Stimulated activated CD4-positive, alpha-beta T cell treated with anti-CD3 and anti-CD28 coated beads, TNF-alpha, amount 100 ng/mL, for 1 hour (primary cell): ENCODE measurements at places on chromosomes 12 and 14.

DNA sequence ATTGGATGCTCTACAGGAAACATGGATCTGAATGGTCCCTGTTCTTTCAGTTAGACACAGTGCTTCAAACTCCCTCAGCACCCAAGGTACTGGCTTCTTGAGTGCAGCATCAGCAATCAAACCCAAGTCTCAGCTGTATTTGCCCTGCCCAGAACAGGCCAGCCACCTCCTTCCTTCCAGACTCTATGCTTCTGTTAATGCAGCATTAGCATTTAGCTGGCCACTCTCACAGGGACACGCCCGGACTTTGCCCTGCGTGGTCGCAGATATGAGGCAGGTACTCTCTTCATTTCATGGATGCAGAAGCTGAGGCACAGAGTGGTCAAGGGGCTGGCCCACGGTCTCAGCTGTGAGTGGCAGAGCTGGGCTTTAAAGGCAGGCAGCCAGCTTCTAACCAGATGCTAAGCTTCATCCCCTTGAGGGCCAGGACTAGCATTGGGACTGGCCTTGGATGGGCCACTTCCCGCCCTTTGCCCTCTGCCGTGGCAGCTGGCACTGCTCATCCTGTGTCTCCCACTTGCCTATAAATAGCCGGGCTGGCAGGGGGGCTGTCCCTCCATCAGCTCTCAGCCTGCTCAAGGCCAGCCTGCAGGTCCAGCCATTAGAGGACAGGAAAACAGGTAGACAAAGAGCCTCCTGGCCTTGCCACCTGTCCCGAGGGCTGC, 1.5 kb upstream of the SLC25A47 start:
- no peak for DNase-seq

DNA sequence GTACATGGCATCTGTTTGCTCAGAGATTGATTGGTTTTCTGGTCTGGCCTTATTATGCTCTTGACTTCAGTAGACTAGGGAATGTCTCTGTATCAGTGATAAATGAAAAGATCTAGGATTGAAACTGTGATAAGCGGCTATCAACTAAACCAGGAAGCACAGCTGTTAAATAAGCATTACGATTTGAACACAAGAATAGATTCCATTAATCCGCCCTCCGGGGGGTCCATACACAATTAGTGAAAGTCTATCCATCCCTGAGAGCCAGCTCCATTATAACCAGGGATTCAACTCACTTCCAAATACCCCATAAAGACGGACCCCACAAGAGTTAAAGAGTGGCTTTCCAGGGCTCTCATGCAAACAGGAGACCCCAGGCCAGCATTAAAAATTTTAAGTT, 279.0 kb downstream of the GRIN2B start:
- no peak for DNase-seq

DNA sequence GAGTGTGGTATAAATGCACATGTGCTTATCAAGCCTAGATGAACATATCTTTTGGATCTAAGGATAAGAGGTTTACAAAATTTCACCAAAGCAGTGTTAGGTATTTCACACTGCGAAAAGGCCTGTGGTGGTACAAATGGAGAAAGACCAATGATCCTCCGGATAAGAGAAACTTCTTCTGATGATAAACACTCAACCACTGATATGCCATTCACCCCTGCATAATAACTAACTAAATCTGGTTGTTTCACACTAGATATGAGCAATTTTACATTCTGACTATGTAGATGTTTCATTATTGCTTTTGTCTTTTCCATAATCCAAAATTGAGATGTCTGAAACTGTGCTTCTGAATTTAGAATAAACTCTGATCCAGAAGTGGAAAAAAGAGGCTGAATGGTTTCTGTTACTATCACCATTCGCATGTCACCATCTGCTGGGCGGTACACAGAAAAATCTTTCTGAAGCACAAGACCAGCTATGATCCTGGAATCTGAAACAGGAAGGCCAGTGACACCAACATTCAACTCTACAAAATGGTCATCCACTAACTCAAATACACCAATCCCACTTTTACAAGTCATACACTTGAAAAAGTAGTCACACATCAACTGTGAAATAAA, 1.3 kb downstream of the BBS10 start:
- DNase-seq, result no peak

- DNase-seq, result no peak
Observed at GRCh38 chr14:98926801-98927200, 345.2 kb downstream of the BCL11B start.

GRCh38 chr14:59330455-59330854, 134.7 kb downstream of the GPR135 start:
- DNase-seq, result no peak

DNA sequence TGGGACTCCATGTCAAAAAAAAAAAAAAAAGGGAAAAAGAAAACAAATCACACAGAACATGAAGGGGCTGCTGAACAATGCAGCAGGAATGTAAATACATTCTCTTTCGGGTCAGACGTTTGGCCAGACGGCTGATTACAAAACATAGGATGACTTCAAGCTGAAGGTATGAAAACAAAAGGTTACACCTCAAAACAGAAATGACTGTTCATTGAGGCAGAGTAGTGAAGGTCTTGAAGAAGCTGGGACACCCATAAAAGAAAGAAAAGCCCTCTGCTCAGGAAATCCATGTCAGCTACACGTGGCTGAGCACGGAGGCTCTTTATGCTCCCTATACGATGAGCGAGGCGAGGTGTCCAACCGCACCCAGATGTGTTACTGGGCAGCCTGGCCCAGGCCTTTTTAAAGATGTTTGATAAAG, 37.7 kb downstream of the FGD4 start:
- no peak for DNase-seq

DNA sequence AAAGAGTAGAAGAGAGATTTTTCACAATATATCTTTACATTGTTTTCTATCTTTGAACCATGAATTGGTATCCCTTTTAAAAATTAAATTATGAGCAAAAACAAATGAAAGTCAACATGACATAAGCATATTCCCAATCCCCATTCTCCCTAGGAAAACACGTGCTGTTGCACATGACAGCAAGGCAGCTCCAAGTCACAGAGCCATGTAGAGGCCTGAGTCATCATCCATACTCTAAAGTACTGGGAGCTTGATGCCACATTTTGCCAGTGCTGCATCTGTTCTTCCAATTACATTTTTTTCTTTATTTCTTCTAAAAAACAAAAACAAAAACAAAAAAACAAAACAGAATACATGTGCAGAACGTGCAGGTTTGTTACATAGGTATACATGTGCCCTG, 115.2 kb downstream of the ITPR2 start:
- no peak for DNase-seq

DNA sequence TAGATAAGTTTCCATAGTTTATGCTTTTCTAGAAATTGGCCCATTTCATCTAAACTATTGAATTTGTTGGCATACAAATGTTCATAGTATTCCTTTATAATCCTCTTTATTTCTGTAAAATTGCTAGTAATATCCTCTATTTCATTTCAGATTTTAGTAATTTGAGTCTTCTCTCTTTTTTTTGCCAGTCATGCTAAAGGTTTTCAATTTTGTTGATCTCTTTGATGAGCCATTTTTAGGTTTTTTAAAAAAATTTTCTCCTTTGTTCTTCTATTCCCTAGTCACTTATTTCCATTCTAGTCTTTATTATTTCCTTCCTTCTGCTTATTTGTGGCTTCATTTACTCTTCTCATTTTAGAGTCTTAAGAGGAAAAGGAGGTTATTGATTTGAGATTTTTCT, 19.4 kb upstream of the PPM1A start:
- DNase-seq, result no peak

DNA sequence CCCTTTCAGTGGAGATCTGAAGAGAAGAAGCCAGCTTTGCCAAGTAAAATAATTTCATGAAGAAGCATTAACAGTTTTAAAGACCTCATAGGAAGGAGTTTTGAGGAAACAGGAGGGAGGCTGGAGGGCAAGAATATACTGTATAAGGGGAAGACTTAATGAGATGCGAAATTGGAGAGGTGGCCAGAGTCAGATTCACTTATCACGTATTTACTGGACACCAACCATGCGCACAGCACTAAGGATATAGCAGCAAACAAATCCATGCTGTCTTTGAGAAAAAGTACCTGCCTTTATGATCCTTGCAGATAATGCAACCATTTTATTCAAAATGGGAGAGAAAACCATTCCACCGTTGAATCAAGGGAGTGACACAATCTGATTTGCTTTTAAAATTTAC, 100.3 kb downstream of the ERC1 start:
- no peak for DNase-seq

GRCh38 chr14:25067600-25067999, 17.7 kb upstream of the STXBP6 start:
- DNase-seq, result no peak

- DNase-seq, result no peak
Observed at GRCh38 chr12:100967189-100967588, 172.6 kb downstream of the ANO4 start.

DNA sequence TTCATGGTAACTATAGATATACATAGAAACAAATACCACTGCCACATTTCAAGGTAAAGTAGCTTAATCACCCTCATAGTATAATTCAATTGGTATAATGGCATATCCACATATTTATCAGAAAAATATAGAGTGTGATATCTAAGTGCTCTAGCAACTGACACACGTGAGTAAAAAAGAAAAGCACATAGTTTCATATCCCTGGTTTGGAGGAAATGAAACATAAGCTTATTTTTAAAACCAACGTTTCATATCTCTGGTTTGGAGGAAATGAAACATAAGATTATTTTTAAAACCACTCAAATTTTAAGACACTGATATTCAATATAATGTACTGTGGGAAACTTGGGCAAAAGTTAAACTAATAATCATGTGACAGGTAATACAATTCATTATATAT, 2.1 kb downstream of the OR6C70 start:
- DNase-seq, result no peak

DNA sequence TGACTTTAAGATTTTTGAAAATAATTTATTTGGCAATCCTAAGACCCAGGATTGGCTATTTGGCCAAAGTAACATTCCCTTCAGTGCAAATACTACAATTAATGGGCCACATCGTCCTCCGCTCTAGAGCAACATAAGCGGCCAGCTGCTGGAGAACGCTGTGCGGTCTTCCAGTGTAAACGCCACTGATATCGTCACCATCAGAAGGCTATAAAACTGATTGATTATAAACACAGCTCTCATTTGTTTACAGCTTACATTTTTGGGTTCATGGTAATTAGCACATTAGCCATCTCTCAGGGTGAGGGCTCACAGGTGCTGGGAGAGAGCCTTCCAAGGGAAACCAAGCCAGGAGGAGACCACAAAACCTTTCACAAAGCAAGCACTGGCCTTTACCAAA, 130.1 kb upstream of the BMP4 start:
- no peak for DNase-seq

DNA sequence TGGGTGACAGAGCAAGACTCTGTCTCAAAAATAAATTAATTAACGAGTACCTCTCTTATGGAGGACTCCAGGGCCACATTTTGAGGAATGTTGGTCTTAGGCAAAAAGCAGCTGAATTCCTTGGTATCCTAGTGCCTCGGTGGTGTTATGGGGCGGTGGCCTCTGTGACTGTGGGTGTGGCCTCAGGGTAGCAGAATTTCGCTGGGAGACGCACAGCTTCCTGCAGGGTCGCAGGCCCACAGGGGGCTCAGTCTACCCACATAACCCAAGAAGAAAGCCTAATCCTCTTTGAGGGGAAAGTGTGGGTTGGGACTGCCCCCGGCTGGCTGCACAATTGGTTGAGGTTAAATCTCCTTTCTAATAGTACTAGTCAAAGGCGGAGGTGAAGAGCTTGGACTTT, 11.2 kb upstream of the SERPINA4 start:
- no peak for DNase-seq

DNA sequence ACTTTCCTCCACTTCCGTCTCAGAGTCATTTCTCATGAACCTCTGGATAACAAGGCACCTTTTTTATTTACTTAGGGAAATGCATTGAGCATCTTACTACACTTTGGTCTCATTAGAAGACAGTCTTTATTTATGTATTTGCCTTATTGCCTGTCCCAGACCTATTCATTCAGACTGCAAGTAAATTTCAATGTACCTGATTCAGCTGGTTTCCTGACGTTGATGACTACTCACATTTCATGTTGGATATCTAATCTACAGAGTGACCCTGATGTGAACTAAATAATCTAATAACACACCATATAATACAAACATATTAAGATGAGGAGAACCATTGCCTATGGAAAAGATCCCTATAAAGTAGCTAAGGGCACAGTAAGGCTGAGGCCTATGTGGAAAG, 267.7 kb downstream of the SLC6A15 start:
- DNase-seq, result no peak

DNA sequence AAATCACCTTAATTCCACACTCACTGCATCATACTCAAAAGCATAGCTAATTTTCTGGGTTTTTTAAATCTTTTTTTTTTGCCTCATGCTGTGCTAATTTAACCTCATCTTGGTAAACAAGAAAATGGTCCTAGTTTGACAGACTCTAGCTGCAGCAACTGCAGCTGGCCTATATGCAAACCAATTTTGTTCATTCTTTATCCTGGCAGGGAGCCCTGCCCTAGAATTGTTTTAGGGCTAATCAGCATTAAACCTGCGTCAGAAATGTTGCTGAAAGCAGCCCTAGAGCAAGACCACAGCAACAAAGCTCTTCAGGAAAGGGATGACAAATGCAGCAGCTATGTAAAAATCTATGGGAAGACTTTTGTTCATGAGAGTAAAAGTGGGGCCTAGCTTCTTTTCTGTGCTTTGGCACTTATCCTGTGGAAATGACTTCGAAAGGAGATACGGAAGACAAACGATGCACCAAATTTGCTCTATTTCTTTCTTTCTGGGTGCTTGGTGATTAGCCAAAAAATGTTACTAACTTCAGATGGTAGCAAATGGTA, 72.2 kb downstream of the DENND5B start:
- DNase-seq, result no peak

DNA sequence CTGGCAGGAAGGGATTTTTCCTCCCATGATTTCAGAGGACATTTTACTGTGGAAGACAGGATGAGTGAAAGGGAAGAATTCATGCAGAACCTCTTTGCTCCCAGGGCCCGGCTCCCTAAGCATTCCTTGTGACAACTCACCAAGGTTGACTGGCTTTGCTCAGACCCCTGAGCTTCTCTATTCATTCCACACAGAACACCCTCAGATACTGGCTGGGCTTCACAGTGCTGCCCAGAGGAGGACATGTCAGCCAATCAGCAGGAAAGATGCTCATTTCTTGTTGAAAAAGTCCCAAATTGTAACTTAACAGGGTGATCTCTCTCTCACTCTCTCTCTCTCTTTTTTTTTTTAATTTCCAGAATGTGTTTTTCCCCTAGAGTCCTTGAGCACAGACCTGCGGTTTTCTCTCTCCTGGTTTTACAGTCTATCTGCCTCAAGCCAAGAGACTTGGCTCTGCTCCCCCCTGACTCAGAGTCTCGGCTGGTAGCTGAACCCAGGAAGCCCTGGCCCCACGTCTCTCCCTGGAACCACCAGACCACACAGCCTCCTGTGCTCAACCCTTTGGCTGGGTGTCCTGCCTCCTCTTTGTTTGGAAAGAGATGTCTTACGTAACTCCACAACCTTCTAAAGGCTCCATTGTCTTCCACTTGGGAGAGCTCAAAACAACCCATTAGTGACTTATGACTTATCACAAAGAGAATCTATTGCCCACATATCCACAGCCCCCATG, 43.9 kb downstream of the SSPN start:
- no peak for DNase-seq

- DNase-seq, result no peak
Observed at GRCh38 chr12:104520242-104520900, 63.6 kb downstream of the CHST11 start.
